ENCODE measurements at places on chromosomes 13 and 19. TPM values are rescaled to one million over a fixed set of nuclear protein-coding genes. Genes with fewer than 3 reads are reported as not detected.
A peak's percentile ranks its signal among the peaks of the same experiment; 100 is the strongest.

PRR19 gene
- total RNA-seq = 0.62 TPM

MAP4K1 gene
- total RNA-seq = 313 TPM

LIM2 gene
- not detected for total RNA-seq

ZNF799 gene
- total RNA-seq = 5.4 TPM

ZNF491 gene
- total RNA-seq = 1.1 TPM

LGALS14 gene
- not detected for total RNA-seq

CAMSAP3 gene
- total RNA-seq = 0.57 TPM

NCAN gene
- total RNA-seq = not detected

PGLYRP1 gene
- total RNA-seq = not detected

PTH2 gene
- 1.2 TPM for total RNA-seq

DNA sequence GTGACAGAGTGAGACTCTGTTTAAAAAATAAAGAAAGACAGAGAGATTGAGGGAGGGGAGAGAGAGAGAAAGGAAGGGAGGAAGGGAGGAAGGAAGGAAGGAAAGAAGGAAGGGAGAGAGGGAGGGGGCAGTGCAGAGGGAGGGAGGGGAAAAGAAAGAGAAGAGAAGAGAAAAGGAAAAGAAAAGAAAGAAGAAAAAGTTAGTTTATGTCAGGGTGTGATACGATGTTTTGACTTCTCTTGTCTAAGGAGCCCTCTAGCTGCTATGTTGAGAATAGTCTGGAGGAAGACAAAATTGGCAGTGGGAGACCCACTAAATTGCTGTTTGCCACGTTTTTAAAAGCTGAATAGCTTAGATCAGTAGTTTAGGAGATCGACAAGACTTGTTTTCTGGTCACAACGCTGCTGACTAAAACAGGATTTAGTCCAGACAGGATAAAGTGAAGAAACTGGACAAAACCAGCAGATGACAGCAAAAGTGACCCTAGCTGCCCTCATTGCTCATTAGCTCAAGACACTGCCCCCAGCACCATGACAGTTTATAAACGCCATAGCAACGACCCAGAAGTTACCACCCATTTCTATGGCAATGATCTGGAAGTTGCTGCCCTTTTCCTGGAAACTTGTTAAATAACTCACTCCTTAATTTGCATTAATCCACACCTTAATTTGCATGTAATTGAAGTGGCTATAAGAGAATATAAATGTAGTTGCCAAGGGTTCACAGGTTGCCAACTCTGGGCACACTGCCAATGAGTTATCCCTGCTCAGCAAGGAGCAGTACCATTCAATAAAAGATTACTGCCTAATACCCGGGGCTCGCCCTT lies 11.1 kb downstream of the TEX101 start:
- no peaks in the 10 kb centered on the region for H3K36me3 ChIP-seq
- no peak for DNase-seq
- H3K4me3 ChIP-seq = no peak overlapping the region
- peaks cover 23% of the 10 kb centered on the region for H3K4me1 ChIP-seq
- no peaks in the 10 kb centered on the region for H3K27me3 ChIP-seq
- H3K27ac ChIP-seq = no peak overlapping the region

GRCh38 chr13:108755083-108755482 lies 125.7 kb downstream of the MYO16 start:
- H3K4me3 ChIP-seq = no peak overlapping the region
- no peak for DNase-seq
- H3K27me3 ChIP-seq = no peaks in the 10 kb centered on the region

- no peaks in the 10 kb centered on the region for H3K27me3 ChIP-seq
- no peak overlapping the region for H3K27ac ChIP-seq
- no peak overlapping the region for H3K4me3 ChIP-seq
- H3K36me3 ChIP-seq = peaks cover 4% of the 10 kb centered on the region
Measured at GRCh38 chr13:30312904-30313303, 5.6 kb upstream of the KATNAL1 start.

DNA sequence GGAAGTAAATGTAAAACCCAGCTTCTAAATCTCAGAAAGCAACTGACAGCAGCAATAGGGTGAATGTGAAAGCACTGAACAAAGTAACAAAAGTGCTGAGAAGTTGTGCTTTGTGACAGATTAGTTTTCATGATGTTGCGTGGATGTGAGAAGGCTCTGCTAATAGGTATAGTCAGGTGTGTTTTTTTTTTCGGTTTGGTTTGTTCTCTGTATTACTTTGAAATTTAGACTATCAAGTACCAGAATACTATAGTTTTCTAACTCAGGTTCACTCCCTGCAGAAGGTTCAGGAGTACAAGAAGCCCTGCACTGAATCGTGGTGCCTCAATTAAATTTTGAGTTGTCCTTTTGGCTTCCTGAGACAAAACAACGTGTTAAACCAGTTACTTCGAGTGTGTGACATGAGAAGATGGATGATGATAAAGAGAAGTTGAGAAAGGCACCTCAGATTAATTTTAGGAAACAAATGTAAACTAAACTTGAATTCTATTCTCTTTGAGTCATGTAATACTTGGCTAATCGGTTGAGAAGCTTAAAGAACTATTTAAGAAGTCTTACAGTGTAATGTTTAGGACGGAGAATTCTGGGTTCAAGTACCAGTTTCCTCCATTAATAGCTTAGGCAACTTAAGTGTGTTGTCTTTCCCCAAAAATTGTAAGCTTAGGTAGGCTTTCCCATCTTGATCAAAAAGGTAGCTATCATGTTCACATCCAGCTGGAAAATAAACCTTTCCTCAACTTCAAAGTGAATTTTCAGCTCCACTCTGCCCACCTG lies 10.3 kb downstream of the MIR17HG start:
- peaks cover 26% of the 10 kb centered on the region for H3K4me1 ChIP-seq
- H3K27me3 ChIP-seq = no peaks in the 10 kb centered on the region
- DNase-seq = no peak
- no peak overlapping the region for H3K4me3 ChIP-seq
- peak overlapping the region; percentile 25 for H3K27ac ChIP-seq

GRCh38 chr13:33125821-33126570 lies 109.8 kb downstream of the KL start:
- H3K27me3 ChIP-seq = no peaks in the 10 kb centered on the region
- H3K36me3 ChIP-seq = no peaks in the 10 kb centered on the region
- no peak overlapping the region for H3K27ac ChIP-seq
- DNase-seq = no peak
- H3K4me1 ChIP-seq = no peaks in the 10 kb centered on the region

DNA sequence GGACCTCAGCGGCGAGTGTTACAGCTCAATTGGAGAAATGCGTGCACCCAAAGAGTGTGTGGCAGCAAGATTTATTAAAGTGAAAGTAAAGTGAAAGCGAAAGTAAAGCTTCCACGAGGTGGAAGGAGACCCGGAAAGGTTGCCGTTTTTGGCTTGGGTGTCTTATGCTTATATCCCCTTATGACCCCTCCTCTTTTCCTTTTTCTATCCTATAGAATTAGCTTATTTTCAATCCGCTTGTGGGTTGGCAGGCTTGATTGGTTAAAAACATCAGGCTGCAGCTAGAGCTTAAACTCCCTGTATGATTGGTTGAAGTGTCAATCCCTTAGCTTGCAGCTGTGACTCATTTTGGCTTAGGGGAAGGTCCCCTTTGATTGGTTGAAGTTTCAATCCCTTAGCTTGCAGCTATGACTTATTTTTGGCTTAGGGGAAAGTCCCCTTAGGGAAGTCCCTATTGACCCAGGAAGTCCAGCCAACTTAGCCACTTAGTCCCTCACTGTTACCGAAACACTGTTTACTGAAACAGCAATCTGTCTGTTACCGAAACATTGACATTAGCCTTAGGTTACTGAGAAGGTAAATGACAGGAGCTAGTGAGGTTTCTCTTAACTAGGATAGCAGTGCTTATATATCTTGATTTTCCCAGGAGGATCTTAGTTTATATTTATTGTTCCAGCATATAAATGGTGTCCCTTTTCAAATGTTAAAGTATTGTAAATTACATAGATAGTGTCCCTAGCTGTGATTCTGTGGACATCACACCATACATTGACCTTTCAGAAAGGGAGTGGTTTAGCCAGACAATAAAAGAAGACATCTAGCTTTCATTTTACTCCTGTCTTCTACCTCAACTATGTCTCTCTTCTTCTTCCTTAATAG lies 575.8 kb downstream of the DACH1 start:
- peak; percentile 51 for DNase-seq
- no peaks in the 10 kb centered on the region for H3K27me3 ChIP-seq
- H3K4me3 ChIP-seq = peak overlapping the region; percentile 53
- H3K27ac ChIP-seq = peak overlapping the region; percentile 92
- H3K36me3 ChIP-seq = peaks cover 2% of the 10 kb centered on the region

GRCh38 chr19:6730153-6730804 lies 7.1 kb downstream of the GPR108 start:
- no peak overlapping the region for H3K4me3 ChIP-seq
- no peaks in the 10 kb centered on the region for H3K27me3 ChIP-seq
- H3K4me1 ChIP-seq = peaks cover 5% of the 10 kb centered on the region
- peaks cover 10% of the 10 kb centered on the region for H3K36me3 ChIP-seq
- peak; percentile 49 for DNase-seq

- no peak overlapping the region for H3K27ac ChIP-seq
- no peaks in the 10 kb centered on the region for H3K27me3 ChIP-seq
- no peaks in the 10 kb centered on the region for H3K4me1 ChIP-seq
Measured at GRCh38 chr13:58467176-58467575, 835.6 kb downstream of the PCDH17 start.

GRCh38 chr13:67619351-67619994 lies 389.3 kb upstream of the PCDH9 start:
- H3K27ac ChIP-seq = no peak overlapping the region
- no peaks in the 10 kb centered on the region for H3K36me3 ChIP-seq
- no peak for DNase-seq
- no peaks in the 10 kb centered on the region for H3K4me1 ChIP-seq
- H3K27me3 ChIP-seq = no peaks in the 10 kb centered on the region

DNA sequence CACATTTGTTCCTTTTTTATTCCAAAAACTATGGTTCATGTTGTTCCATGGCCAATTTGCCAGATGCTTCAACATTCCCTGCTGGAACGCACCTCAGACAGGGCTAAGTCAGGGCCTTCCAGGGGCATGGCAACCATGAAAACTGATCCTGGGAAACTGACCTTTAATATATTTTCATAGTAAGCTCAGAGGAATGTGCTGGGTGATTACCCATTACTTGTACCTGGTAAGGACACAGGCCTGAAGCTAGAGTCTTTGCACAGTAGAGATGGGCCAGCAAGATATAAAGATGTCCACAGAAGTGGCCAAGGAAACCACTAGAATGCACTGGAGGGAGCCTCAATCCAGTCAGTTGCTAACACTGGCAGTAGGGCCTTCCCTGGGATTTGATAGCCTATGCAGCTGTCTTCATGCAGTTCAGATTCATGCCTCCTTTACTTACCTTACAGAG lies 353.1 kb downstream of the ENOX1 start:
- H3K4me1 ChIP-seq = no peaks in the 10 kb centered on the region
- H3K4me3 ChIP-seq = no peak overlapping the region
- peaks cover 12% of the 10 kb centered on the region for H3K27me3 ChIP-seq
- DNase-seq = no peak
- H3K27ac ChIP-seq = no peak overlapping the region

GRCh38 chr13:30675717-30676116 lies 58.0 kb downstream of the USPL1 start:
- no peak overlapping the region for H3K27ac ChIP-seq
- H3K4me1 ChIP-seq = peaks cover 24% of the 10 kb centered on the region
- no peak for DNase-seq
- no peak overlapping the region for H3K4me3 ChIP-seq
- no peaks in the 10 kb centered on the region for H3K36me3 ChIP-seq
- peaks cover 29% of the 10 kb centered on the region for H3K27me3 ChIP-seq

DNA sequence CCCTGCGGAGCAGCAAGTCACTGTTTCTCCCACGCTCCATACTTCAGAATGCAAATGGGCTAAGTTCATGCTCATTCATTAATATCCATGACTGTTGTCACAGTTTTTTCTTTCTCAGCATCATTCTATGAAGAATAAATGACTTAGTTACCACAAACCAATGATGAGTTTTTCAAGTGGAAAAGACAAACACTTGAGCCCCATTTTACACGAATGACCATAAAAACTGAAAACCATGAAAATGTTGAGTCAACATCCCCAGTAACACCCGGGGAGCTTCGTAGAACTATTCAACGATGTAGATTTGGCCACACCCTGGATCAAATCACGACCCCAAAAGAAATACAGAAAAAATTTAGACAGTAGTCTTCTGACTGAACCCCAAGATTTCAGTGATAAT lies 99.8 kb upstream of the GJB6 start:
- H3K36me3 ChIP-seq = no peaks in the 10 kb centered on the region
- no peak for DNase-seq
- no peak overlapping the region for H3K4me3 ChIP-seq
- H3K27me3 ChIP-seq = peaks cover 13% of the 10 kb centered on the region
- no peaks in the 10 kb centered on the region for H3K4me1 ChIP-seq
- H3K27ac ChIP-seq = no peak overlapping the region

DNA sequence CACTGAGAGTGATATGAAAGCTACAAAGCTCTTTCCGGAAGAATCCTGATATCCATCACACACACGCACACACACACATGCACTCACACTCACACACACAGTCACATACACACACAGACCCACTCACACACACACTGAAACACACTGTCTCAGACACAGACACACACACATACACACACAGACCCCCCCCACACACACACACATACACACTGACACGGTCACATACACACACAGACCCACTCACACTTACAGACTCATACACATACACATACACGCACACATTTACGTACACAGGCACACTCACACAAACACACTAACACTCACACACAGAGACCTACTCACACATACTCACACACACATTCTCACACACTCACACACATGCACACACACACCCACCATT lies 58.6 kb downstream of the LIG4 start:
- no peak for DNase-seq
- no peak overlapping the region for H3K27ac ChIP-seq
- no peak overlapping the region for H3K4me3 ChIP-seq
- H3K4me1 ChIP-seq = no peaks in the 10 kb centered on the region
- H3K36me3 ChIP-seq = no peaks in the 10 kb centered on the region
- peaks cover 2% of the 10 kb centered on the region for H3K27me3 ChIP-seq

- H3K27me3 ChIP-seq = no peaks in the 10 kb centered on the region
- peaks cover 35% of the 10 kb centered on the region for H3K36me3 ChIP-seq
- peaks cover 57% of the 10 kb centered on the region for H3K4me1 ChIP-seq
- H3K4me3 ChIP-seq = peak overlapping the region; percentile 94
- H3K27ac ChIP-seq = peak overlapping the region; percentile 93
Measured at GRCh38 chr19:14516048-14516534, 2.1 kb downstream of the DNAJB1 start.

- peak; percentile 46 for DNase-seq
- peaks cover 24% of the 10 kb centered on the region for H3K4me1 ChIP-seq
- no peak overlapping the region for H3K4me3 ChIP-seq
- H3K27me3 ChIP-seq = peaks cover 25% of the 10 kb centered on the region
Measured at GRCh38 chr19:16899566-16900075, 10.8 kb downstream of the F2RL3 start.
